Activated naive CD8-positive, alpha-beta T cell treated with anti-CD3 and anti-CD28 coated beads, Interleukin-2, amount 10 ng/mL, durations not matched to agents 7 days and 5 days (primary cell): ENCODE measurements at places on chromosomes 7 and 10.

GRCh38 chr10:71727738-71728737 is 8.5 kb upstream of the C10orf105 start:
- H3K27me3 ChIP-seq: no peaks in the 10 kb centered on the region
- H3K4me3 ChIP-seq: peak overlapping the region; percentile 65
- no peak for DNase-seq
- no peaks in the 10 kb centered on the region for H3K36me3 ChIP-seq

- DNase-seq: no peak
- H3K27ac ChIP-seq: no peak overlapping the region
- no peak overlapping the region for H3K4me3 ChIP-seq
- H3K27me3 ChIP-seq: no peaks in the 10 kb centered on the region
- no peaks in the 10 kb centered on the region for H3K4me1 ChIP-seq
These were observed 545.4 kb upstream of the FZD8 start for GRCh38 chr10:36187380-36188079.

- H3K27me3 ChIP-seq: no peaks in the 10 kb centered on the region
- H3K4me1 ChIP-seq: peaks cover 45% of the 10 kb centered on the region
- H3K4me3 ChIP-seq: no peak overlapping the region
- no peak overlapping the region for H3K27ac ChIP-seq
These were observed 153.6 kb downstream of the CELF2 start for GRCh38 chr10:11170993-11171851.

DNA sequence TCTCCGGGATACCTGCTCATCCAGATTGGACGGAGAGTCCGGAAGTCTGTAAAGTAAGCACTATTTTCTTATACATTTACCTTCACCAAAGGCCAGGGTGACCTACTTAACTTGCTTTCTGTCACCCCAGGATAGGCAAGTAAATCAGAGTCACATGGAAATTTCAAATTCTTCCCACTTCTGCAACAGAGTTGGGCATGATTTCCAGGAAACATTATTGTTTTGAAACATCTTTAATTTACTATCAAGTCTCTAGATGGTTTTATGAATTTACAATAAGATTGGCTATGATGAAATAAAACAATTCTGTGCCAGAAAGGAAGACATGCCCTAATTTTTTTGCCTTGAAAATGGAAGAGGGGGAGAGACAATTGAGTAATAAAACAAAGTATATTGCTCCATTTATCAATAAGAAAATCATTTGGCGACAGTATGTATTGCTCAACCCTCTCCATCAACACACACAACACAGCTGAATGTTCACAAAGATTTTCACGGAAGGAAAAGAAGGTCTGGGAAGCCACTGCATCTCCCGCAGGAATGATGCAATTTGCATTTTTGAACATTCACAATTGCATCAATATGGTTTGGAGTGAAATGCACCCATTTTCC is 702.8 kb downstream of the PARD3 start:
- no peaks in the 10 kb centered on the region for H3K36me3 ChIP-seq
- no peak for DNase-seq
- no peaks in the 10 kb centered on the region for H3K4me1 ChIP-seq
- no peak overlapping the region for H3K4me3 ChIP-seq
- H3K27ac ChIP-seq: no peak overlapping the region

- no peaks in the 10 kb centered on the region for H3K27me3 ChIP-seq
- H3K27ac ChIP-seq: no peak overlapping the region
- H3K4me1 ChIP-seq: peaks cover 15% of the 10 kb centered on the region
- no peak for DNase-seq
These were observed 36.5 kb downstream of the JMJD1C start for GRCh38 chr10:63429281-63429680.

- no peak overlapping the region for H3K27ac ChIP-seq
- DNase-seq: no peak
These were observed 210.5 kb downstream of the ARHGAP21 start for GRCh38 chr10:24513155-24513554.

DNA sequence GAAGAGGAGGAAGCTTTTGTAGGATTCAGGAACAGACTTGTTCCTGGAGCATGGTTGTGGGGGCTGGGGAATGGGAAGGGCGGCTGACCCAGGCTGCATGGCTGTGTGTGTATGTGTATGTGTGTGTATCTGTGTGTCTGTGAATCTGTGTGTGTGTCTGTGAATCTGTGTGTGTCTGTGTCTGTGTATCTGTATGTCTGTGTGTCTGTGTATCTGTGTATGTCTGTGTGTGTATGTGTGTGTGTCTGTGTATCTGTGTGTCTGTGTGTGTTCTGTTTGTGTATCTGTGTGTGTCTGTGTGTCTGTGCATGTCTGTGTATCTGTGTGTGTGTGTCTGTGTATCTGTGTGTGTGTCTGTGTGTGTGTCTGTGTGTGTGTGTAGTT is 6.6 kb upstream of the STX1A start:
- no peak overlapping the region for H3K4me3 ChIP-seq
- H3K27ac ChIP-seq: no peak overlapping the region
- no peaks in the 10 kb centered on the region for H3K36me3 ChIP-seq
- H3K27me3 ChIP-seq: peaks cover 27% of the 10 kb centered on the region

DNA sequence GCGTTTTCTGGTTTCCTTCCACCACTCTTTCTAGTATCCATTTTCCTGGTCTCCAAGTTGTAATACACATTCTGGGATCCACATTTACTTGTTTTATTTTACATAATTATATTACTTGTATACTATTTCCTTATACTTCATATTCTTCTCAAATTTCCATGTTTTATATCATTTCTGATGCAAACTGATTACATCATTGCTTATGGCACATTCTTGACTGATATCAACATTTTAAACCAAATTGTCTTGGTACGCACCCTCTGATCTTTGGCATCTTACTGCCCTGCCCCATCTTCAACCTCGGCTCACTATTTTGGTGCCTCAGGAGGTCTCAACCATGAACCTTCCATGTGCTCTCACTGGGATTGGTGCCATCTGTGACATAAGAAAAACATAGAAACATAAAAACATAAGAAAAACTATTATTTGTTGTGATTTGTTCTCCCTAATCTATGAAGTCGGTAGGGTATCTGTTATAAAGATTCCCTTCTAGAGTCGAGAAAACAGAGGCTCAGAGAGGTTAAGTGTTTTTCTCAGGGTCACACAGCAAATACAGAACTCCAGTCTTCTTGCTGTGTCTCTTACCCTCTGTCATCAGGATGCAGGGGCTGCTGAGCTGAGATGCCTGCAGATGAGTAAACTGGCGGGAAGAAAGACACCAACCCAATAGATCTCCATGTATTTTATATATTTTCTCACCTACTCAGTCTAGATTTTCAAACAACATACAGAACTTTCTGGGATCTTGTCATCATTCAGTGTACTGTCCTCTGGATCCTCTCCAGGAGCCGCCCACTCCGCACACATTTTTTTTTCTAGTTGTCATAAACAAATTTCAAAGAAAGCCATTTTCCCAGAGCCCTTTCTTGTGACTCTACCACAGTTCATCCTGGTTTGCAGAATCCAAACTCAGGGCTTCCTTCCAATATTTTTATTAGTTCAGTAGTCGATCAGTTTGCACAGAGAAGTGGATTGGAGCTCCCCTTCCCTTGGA is 79.5 kb downstream of the PARP12 start:
- H3K36me3 ChIP-seq: no peaks in the 10 kb centered on the region
- DNase-seq: no peak
- peaks cover 5% of the 10 kb centered on the region for H3K4me1 ChIP-seq
- no peak overlapping the region for H3K4me3 ChIP-seq
- peaks cover 10% of the 10 kb centered on the region for H3K27me3 ChIP-seq

DNA sequence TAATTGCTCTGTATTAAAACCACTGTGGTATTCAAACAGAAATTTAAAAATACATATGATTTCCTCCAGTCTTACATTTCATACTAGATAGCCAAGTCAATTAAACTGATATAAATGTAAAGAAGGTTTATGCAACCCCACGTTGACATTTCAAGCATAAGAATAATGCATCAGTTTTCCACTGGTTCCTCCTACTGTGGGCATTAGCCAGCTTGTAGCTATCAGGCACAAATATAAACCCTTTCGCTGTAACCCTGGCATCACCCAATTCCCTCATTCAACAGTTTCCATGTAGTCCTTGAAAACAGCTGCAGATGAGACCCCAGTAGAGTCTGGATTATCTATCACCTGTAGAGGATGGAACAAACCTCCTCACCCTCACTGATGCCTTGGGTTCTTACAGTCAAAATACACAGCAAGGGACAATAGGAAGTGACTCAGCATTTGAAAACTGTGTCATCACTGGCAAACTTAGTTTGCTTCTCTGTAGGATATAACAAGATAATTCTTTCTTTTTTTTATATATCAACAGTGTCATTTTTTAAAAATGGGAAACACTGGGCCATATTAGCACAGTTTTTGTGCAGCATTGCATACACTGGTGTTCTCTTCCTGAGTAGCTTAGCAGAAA is 113.0 kb downstream of the PDE1C start:
- H3K27me3 ChIP-seq: no peaks in the 10 kb centered on the region
- H3K27ac ChIP-seq: no peak overlapping the region
- H3K4me3 ChIP-seq: no peak overlapping the region
- no peak for DNase-seq
- no peaks in the 10 kb centered on the region for H3K4me1 ChIP-seq
